ENCODE measurements at places on chromosomes 12 and 14. TPM values are rescaled to one million over a fixed set of nuclear protein-coding genes. Genes with fewer than 3 reads are reported as not detected.

- no peak for DNase-seq
Observed at GRCh38 chr12:121533394-121534090, 47.3 kb downstream of the KDM2B start.

DNA sequence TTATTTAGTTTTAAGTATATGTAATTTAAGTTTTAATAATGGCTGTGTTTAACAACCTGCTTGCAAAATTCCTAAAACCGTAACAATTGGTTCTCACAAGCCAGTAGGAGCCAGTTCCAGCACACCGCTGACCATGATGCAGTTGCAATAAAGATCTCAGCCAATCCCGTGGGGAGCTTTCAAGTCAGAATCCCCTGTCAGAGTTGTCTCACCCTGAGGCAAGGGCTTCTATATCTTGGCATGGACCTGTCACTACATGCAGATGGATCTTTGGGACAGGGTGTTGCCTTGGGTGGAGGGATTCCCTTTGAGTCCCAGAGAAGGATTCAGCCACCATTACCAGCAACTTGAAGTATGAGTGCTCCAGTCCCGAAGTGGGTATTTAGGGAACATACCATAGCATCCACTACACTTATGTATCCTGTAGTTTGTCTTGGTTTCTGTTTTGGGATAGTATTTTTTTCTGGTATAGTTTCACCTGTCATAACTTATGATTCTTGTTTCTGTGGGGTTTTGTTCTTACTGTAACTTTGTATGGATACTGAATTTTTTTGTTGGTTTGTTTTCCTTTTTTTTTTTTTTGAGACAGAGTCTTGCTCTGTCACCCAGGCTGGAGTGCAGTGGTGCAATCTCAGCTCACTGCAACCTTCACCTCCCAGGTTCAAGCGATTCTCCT is 30.1 kb upstream of the LIMA1 start:
- no peak for DNase-seq

- no peak for DNase-seq
Observed at GRCh38 chr14:64474041-64474440, 8.7 kb downstream of the AKAP5 start.

Gene ANKRD52
- polyA plus RNA-seq = 42.5 TPM

Gene NPAS3
- 8.1 TPM for polyA plus RNA-seq

Gene ARL1
- 157 TPM for polyA plus RNA-seq

Gene ALX1
- 25.7 TPM for polyA plus RNA-seq

Gene DNAI7
- 8.4 TPM for polyA plus RNA-seq

Gene A2M
- 318 TPM for polyA plus RNA-seq

Gene BMP4
- 13.6 TPM for polyA plus RNA-seq

Data from left renal pelvis (tissue), 4 donors.